Skeletal muscle cell (primary cell): ENCODE measurements at places on chromosomes 3 and 15.

DNA sequence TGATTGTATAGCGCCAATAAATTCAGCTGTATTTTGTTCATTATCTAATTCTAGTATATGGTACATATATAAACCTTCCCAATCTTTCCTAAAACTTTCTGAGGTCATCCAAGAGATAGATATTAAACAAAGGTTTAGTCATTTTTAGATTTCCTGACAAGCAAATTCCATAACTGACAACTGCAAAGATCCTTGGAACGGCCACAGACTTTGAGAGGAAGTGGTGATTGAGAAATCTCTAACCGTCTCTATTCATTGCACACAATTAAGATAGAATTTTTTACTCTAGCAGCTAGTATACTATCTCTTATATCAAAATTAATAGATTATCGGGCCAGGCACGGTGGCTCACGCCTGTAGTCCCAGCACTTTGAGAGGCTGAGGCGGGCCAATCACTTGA lies 4.7 kb downstream of the CSNK1G1 start:
- DNase-seq, result no peak

- DNase-seq, result no peak
Measured at GRCh38 chr3:140843656-140844055, 98.0 kb upstream of the SLC25A36 start.

- no peak for DNase-seq
Measured at GRCh38 chr15:39397883-39398282, 183.0 kb upstream of the THBS1 start.

DNA sequence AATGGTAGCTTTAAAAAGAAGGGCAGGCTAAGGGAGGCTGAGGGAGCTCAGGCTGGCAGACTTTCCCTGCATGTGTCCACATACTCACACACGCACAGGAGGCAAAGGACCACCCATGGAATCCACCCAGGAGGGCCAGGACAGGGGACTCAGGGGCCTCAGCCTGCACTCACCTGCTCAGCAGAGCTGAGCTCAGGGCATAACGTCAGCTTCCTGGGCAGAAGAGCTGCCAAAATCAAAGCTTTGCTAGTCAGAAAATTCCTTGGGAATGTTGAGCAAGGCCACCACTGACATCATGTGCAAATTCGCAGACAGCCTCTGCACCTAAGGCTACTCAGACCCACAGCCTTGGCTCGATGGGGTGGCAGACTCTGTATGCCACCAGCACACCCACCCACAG lies 16.4 kb upstream of the ALAS1 start:
- DNase-seq, result no peak

- no peak for DNase-seq
Measured at GRCh38 chr3:99506-99905, 97.1 kb upstream of the CHL1 start.

DNA sequence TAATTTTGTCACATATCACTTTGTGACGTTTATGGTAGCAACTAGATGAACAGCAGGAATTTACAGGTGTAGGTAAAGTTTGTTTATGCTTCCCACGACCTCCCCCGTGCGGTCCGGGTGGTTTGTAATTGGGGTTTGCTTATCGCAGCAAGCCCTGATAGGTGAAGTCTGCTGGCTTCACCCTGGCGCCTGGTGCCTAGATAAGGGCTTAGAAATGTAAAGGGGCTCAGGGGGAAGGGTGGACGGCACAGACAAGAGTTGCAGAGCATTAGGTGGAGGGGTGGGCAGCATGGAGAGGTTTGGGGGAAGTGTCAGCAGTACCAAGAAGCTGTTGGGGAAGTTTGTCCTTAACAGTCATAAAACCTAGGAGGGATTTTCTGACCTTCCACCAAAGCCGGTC lies 108.1 kb upstream of the RNF7 start:
- DNase-seq, result no peak

GRCh38 chr3:29955413-29955812 lies 651.0 kb upstream of the TGFBR2 start:
- DNase-seq, result no peak

DNA sequence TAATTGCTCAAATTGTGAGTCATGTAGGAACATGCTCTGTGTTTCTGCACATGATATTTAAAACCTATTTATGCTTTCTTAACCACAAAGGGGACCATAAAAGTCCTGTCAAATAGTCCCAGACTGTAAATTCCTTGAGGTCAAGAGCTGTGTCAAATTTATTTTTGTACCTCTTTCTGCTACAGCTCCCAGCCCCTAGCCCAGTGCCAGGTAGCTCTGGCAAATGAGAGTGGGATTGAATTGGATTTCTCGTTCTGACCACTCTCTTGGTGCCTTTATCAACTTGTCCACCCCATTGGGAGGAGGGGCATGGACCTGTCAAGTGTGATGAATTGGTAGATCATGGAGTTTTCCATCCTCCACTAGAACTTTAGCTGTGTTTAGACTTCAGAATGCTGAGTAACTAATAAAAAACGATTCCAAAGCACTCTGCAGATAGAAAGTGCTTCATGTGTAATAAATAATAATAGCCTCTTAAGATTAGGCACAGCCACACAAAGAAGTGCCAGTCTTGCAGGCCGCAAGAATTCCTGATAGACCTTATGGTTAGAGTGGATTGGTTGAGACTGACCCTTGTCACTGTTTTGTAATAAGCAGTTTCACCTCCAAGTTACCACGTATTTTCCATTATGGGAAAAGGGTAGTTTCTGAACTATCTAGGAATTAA lies 120.4 kb downstream of the LPP start:
- DNase-seq, result no peak

GRCh38 chr15:74716651-74717050 lies 8.7 kb downstream of the CYP1A1 start:
- DNase-seq, result no peak

DNA sequence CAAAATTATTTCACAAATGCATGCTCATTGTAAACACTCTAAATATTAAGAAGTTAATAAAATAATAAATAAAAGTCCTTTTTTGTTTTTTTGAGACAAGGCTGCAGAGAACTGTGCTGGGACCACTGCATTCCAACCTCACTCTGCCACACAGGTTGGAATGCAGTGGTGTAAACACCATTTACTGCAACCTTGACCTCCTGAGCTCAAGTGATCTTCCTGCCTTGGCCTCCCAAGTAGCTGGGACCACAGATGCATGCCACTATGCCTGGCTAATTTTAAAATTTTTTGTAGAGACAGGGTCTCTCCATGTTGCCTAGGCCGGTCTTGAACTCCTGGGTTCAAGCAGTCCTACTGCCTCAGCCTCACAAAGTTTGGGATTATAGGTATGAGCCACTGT lies 578.4 kb downstream of the ZIC1 start:
- DNase-seq, result no peak
